HepG2 (cell line): ENCODE measurements at places on chromosomes 12 and 14.

- H3K4me1 ChIP-seq: peaks cover 30% of the 10 kb centered on the region
- H3K27ac ChIP-seq: no peak overlapping the region
- DNase-seq: no peak
- no peak overlapping the region for H3K4me3 ChIP-seq
- no peaks in the 10 kb centered on the region; the same call in 1 of the 2 replicates for H3K27me3 ChIP-seq
Measured at GRCh38 chr14:74973003-74973653, 17.7 kb upstream of the PGF start.

- DNase-seq: no peak
- H3K27ac ChIP-seq: peak overlapping the region; percentile 70
Measured at GRCh38 chr14:64705381-64706118, 1.3 kb downstream of the PLEKHG3 start.

DNA sequence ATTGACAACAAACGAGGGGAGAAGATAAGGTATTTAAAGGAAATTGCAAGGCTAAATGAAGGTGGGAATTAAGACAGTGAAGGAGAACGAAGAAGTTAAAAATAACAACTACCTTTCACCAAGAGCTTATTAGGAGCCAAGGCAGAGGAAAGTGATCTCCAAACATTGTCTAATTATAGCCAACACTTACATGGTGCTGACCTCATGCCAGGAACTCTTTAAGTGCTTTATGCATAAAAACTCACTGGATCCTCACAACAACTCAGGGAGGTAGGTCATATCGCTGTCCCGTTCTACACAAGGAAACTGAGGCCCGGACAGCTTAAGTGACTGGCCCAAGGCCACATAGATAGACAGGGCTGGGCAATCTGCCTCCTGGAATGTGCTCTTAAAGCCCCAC is 19.5 kb downstream of the TAMALIN start:
- peaks cover 31% of the 10 kb centered on the region for H3K4me1 ChIP-seq
- no peak overlapping the region for H3K27ac ChIP-seq
- DNase-seq: no peak
- H3K36me3 ChIP-seq: no peaks in the 10 kb centered on the region
- H3K4me3 ChIP-seq: no peak overlapping the region
- no peaks in the 10 kb centered on the region; the same call in 1 of the 2 replicates for H3K27me3 ChIP-seq

GRCh38 chr12:26572137-26572536 is 260.9 kb downstream of the ITPR2 start:
- peaks cover 46% of the 10 kb centered on the region for H3K36me3 ChIP-seq
- no peak overlapping the region for H3K4me3 ChIP-seq
- no peak overlapping the region for H3K27ac ChIP-seq
- no peaks in the 10 kb centered on the region for H3K27me3 ChIP-seq

- no peaks in the 10 kb centered on the region for H3K27me3 ChIP-seq
- H3K36me3 ChIP-seq: no peaks in the 10 kb centered on the region
- H3K4me3 ChIP-seq: no peak overlapping the region
- no peak for DNase-seq
Measured at GRCh38 chr12:86194721-86195120, 61.5 kb downstream of the MGAT4C start.

- no peak overlapping the region for H3K4me3 ChIP-seq
- H3K27me3 ChIP-seq: no peaks in the 10 kb centered on the region
- no peak overlapping the region for H3K27ac ChIP-seq
- DNase-seq: no peak
Measured at GRCh38 chr12:5581019-5581418, 149.1 kb downstream of the NTF3 start.

DNA sequence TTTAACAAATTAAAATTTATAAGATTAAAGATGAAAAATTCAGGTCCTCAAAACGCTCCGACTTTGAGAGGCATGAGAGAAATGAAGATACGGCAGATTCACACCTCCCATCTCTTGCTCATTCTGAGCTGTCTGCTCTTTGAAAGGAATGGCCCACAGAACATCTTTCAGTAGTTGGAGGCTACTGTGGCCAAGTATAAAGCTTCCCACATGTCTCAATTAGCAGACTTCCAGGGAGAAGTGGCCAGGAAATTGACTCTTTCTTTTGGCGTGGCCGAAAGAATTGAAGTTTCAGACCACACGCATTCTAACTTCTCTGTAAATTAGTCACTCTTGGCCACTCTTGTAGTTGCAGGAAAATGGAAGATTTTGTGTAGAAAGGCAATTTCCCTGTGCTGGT is 129.2 kb downstream of the DIP2B start:
- H3K36me3 ChIP-seq: no peaks in the 10 kb centered on the region
- H3K27ac ChIP-seq: peak overlapping the region; percentile 7
- H3K4me1 ChIP-seq: peaks cover 39% of the 10 kb centered on the region

DNA sequence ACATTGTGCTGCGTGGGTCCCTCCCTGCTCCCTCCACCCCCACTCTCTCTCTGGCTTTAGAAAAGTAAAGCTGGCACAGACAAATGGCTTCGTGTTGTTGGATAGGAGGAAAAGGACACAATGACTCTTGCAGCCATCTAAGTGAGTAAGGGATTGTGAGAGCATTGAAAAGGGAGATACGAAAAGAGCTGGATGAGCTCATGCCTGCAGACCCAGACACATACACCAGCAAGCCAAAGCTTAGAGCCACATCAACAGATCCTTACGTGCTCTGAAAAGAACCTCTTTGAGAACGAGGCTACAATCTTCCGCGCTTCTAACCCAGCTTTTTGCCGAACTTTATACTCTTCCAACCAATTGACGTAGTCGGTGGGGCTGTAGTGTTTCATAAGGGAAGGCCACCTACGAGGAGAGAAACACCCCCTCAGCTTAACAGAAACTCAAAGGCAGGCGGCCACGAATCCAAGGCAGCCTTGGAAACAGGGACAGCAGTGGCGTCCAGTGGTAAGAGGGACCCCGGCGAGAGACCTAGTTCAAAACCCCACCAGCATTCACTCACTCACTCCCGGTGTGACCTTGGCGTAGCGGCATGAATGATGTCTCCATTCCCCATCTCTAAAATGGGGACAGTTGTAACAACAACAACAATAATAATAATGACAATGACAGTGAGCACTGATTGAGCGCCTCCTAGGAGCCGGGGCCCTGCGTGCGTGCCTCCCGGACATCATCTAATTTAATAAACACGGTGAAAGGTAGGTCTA is 1.1 kb downstream of the FBXO21 start:
- H3K4me1 ChIP-seq: peaks cover 37% of the 10 kb centered on the region
- H3K4me3 ChIP-seq: peak overlapping the region; percentile 82
- no peaks in the 10 kb centered on the region; the same call in 1 of the 2 replicates for H3K36me3 ChIP-seq
